DMS53 (cell line): ENCODE measurements at places on chromosomes 2 and 18.

GRCh38 chr2:223993634-223994232, 36.5 kb downstream of the MRPL44 start:
- peak; percentile 81 for DNase-seq

- no peak for DNase-seq
These were observed 31.5 kb downstream of the TRABD2A start for GRCh38 chr2:84849271-84849952.

- DNase-seq, result no peak
These were observed 178.1 kb upstream of the PIEZO2 start for GRCh38 chr18:11327391-11328009.

DNA sequence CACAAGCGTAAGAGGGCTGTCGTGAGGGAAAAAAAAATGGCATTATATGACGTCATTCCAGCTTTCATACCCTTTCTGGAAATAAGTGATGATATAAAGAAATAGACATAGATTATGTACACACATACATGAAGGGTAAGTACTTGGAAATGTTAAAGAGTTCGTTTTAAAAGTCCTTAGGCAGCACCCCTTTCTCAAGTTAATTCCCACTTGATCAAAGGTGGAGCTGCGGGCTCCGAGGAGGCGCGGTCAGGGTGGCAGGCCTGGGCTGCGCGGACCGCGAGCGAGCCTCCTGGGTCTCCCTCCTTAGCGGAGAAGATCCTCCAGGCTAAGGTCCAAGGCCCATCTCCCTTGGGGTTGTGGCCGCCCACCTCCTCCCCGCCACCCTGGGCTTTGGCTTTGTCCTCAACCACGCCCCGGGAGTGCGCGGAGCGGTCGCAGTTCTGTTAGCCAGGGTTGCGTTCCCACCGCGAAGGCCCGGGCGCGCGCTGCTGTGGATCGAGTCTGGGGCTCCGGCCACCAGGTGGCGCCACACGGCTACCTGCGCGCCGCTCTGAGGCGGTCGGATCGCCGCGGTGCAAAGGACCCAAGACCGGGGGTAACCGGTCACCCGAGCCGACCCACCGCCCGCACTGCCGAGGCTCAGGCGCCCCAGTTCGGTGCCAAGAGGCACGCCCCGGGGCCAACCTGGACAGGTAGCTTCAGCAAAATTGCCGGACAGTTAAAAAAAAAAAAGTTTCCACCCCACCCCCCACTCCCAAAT, 66.8 kb downstream of the HNRNPLL start:
- DNase-seq, result peak; percentile 83

DNA sequence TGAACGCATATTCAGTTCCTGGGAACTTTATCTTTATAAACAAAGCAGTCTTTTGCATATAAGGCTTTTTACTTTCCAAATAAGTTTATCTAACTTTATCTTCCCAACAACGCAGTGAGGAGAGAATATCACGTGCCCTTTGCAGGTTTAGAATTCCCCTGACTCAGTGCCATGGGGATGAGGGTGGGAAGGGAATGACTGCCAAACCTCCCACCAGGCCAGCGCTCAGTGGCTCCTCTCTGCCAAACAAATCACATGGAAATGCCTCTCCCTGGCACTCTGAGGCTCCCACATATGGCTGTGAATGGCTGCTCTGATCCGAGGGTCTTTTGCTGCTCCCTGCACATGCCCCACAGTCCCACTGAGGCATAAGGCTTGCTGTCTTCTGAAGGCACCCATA, 158.3 kb downstream of the DNAH6 start:
- DNase-seq, result no peak

GRCh38 chr2:97913846-97914245, 81.9 kb downstream of the TMEM131 start:
- DNase-seq, result no peak

GRCh38 chr2:37767959-37768925, 96.8 kb upstream of the CDC42EP3 start:
- DNase-seq, result peak; percentile 36

GRCh38 chr18:36777566-36777965, 51.2 kb downstream of the TPGS2 start:
- DNase-seq, result no peak

- peak; percentile 97 for DNase-seq
These were observed 56.8 kb downstream of the SH3BP4 start for GRCh38 chr2:235008584-235009044.

DNA sequence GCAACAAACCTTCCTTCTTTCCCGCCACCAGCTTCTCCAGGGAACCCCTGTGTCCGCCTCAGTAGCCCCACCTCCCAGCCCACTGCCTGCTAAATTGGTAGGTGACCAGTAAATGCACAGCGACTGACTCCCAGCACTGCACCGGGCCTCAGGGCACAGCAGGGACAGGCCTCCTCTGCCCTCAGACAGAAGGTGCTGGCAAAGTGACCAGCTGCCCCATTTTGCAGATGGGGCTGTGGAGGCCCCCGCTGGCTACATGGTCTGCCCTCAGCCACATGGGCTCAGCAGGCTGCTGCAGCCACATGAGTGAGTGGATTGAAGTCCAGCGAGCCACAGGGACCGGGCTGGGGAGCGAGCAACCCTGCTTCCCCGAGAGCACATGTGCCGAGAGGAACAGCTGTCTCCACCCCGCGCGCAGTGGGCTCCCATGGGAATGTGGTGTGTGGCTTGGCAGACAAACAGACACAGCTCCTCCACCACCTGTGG, 7.8 kb upstream of the NPPC start:
- no peak for DNase-seq

- DNase-seq, result no peak
These were observed 32.3 kb downstream of the NCK2 start for GRCh38 chr2:105777031-105777482.

GRCh38 chr18:13207294-13207693, 11.3 kb upstream of the LDLRAD4 start:
- DNase-seq, result no peak

- DNase-seq, result no peak
These were observed 79.6 kb upstream of the NYAP2 start for GRCh38 chr2:225319872-225320271.

GRCh38 chr2:36404318-36404717, 48.7 kb downstream of the CRIM1 start:
- DNase-seq, result no peak

DNA sequence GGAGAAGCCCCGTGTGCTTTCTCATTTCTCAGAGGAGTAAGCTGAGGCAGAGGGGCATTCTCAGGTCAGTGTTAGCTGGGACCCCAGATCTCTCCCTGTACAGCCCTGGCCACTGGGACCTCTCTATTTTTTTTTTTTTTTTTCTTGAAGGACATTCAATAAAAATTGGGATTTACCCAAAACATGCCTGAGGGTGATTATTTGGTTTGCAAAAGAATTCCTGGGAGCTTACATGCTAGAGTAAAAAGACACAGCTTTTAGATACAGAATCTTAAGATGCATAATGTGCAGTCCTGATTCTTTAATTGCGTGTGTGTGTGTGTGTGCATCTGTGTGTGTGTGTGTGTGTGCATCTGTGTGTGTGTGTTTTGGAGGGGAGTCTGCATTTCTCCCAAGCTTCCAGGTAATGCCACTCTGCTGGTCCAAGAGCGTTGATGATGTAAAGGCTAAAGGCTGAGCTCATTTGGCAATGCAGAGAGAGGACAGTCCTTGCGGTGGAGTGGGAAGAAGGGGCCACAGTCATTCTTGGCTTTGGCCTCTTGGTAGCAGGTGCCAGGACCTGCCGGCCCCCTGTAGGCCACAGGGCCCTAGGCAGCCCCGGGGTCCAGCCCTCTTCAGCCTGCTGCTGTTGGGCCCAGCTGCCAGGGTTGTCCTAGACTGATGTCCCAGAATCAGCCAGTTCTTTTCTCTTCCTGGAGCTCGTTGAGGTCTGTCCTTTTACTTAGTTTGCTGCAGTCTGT, 74.1 kb upstream of the MCFD2 start:
- DNase-seq, result no peak

GRCh38 chr2:232088771-232089170, 127.3 kb downstream of the DIS3L2 start:
- DNase-seq, result no peak

DNA sequence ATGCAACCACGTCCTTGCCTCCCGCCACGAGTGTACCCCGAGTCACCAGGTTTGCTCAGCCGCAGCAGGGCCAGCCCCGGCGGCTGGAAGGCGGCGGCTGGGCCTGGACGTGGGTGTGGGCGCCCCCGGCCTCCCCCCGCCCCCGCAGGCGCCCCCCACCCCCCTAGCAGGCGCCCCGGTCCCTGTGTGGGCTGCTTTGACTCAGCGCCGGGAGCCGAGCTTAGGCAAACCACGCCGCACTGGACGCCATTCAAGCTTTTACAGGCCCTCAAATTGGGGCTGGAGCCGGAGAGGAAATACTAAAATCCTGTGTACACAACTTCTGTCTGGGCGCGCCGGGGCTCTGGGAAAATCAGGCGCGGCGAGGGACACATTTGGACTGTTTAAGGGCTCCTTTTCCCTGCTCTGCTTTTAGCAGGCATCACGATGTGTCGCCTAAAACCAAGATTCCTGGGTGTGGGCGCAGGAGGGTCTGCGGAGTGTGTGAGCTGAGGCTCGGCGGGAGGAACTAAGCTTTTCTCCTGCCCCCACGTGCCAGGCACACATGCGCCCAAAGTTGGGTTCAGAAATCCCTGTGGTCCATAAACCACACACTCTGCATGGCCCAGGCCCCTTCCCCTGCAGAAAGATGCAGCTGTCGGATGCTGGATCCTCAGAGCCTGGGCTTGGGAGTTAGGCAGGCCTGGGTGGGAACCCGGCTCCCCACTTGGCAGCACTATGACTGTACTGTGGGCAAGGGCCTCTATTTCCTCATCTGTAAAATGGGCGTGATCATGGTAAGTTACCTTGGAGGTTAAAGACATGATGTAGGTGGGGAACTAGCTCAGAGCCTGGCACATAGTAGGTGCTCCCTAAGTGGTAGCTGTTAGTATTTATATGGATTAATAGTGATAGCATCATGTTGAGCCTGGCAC, 57.6 kb downstream of the ATOH8 start:
- DNase-seq, result peak; percentile 52

DNA sequence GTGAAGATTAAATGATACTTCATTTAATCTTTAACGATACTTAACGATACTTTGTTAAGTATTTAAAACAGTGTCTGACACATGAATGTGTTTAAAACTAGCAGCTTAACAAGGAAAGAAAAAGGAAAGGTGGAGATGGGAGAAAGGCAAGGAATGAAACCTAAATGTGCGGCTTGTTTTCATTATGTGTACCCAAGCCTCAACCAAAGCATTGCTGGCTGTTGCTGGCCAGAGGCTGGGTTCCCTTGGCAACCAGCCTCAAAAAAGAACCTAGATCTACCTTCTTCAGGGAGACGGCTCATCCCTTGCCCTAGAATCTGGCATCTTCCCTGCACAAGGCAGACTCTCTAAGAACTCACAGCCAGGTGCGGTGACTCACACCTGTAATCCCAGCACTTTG, 13.8 kb upstream of the PCBP1 start:
- no peak for DNase-seq

DNA sequence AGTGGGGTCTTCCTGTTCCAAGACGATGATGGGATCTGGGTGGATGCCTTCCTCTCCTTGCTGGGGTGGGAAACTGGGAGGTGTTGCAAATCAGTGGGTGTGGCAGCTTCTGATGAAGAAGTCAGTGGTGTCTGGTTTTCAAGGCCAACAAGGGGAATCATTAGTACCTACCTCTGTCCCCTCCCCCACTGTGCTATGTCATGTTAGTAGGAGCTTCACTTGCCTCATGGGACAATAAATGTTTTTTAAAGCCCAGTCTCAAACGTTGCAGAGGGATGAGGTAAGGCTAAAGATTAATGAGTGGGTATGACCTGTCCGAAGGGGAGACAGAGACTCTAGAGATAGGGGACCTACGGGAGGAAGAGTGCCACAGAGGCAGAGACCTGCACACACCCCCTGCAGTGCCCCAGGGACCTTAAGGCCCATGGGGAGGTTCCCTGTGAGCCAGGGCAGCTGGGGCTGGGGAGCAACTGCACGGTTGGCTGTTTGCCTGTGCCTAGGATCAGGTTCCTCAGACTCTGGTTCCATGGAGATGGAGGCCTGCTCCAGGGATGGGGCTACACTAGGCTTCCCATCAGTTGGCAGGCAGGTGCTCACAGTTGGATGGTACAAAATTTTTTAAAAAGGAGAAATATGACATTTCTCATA, 37.8 kb upstream of the SLC1A4 start:
- no peak for DNase-seq

DNA sequence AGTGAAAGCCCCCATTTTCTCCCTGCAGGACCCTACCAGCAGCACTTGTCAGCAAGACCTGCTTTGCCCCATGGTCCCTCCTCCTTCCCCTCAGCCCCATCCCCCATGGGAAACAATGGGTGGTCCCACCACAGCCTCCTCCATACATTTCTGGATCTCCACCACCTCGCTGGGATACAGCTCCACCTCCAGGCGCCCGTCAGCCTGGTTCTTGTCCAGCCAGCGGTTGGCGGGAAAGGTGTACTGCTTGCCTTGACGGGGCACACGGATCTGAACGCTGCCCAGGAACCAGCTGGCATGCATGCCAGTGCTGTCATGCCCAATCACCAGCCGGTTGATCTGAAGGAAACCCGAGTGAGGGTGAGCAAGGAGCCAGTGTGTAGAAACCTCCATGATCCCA, 90.9 kb downstream of the LOXHD1 start:
- DNase-seq, result no peak

DNA sequence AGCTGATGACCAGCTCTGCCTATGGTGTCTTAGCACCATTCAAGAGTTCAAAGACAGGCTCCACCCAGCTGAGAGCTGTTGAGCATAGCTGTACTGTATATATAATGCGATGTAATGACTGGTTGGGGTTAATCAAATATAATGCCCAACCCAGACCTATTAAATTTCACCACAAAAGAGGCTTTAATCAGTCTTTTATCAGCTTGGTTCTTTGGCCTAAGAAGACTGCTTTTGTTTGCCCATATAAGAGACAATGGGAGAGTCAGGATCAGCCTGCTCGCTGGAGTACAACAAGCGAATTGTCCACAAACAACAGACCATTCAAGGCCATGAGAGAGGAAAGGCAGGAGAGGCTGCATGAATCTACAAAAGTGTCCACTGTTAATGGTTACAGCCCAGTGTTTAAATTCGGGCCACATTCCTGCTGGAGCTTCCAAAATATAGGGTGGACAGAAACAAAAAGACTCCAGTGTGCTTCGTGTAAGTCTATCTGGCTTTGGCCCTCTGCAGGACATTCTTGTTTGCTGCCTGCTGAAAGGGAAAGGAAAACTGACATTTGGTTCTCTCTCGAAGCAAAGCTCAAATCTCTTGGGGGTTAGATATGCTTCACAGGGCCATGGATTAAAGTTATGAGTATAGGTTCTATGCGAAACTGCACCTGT, 299.0 kb upstream of the FBXO11 start:
- no peak for DNase-seq
